ENCODE measurements at places on chromosomes 12 and 14. TPM values are rescaled to one million over a fixed set of nuclear protein-coding genes. Genes with fewer than 3 reads are reported as not detected.

RNU4-1 gene
- total RNA-seq = 4,299 TPM

GRCh38 chr14:63392236-63392635 lies 73.5 kb upstream of the GPHB5 start:
- DNase-seq = no peak
- no peak overlapping the region for H3K4me3 ChIP-seq
- no peak overlapping the region for H3K27ac ChIP-seq
- no peaks in the 10 kb centered on the region for H3K4me1 ChIP-seq
- no peaks in the 10 kb centered on the region for H3K27me3 ChIP-seq

- no peaks in the 10 kb centered on the region for H3K36me3 ChIP-seq
- DNase-seq = no peak
- H3K4me1 ChIP-seq = peaks cover 16% of the 10 kb centered on the region
- H3K27ac ChIP-seq = no peak overlapping the region
- H3K27me3 ChIP-seq = no peaks in the 10 kb centered on the region
Measured at GRCh38 chr12:113424915-113425823, 3.0 kb downstream of the SDSL start.

GRCh38 chr12:32134101-32134888 lies 27.6 kb downstream of the BICD1 start:
- no peak overlapping the region for H3K4me3 ChIP-seq
- no peak for DNase-seq
- H3K36me3 ChIP-seq = no peaks in the 10 kb centered on the region
- no peak overlapping the region for H3K27ac ChIP-seq

EFS gene
- 5.0 TPM for total RNA-seq

TAS2R10 gene
- total RNA-seq = not detected

DNA sequence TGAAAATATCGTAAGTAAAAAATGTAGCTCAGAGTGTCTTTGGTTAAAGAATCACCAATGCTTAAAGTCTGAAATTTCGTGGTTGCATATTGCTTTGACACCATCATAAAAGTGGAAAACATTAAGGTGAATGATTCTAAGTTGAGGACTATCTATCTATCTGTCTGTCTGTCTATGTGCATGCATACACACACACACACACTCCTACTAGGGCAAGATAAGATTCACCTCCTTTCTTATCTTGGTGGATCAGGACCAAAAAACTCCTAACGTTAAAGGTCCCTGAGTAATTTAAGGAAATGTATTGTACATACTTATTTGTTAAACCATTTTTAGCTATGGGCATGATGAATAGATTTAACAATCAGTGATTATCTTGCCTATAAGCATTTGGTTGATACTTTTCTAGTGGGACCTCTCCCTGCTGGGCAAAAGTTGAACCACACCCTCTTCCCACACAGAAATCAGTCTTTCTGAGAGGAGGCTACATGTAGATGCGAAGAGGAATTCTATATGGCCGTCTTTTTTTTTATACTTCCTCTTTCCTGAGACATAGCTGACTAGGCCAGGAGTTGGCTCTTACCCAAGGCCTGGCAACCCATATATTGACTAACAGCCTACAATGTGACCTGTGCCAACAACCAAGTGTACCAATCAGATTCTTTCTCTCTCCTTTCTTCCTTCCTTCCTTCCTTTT lies 19.3 kb upstream of the LLPH start:
- no peaks in the 10 kb centered on the region for H3K27me3 ChIP-seq
- H3K4me3 ChIP-seq = no peak overlapping the region
- DNase-seq = no peak

GRCh38 chr14:39015360-39015961 lies 87.6 kb downstream of the SEC23A start:
- H3K4me3 ChIP-seq = no peak overlapping the region
- no peak overlapping the region for H3K27ac ChIP-seq
- no peaks in the 10 kb centered on the region for H3K36me3 ChIP-seq
- no peaks in the 10 kb centered on the region for H3K4me1 ChIP-seq

CLEC12A gene
- not detected for total RNA-seq

- no peaks in the 10 kb centered on the region for H3K36me3 ChIP-seq
- H3K4me3 ChIP-seq = no peak overlapping the region
- no peak overlapping the region for H3K27ac ChIP-seq
- DNase-seq = no peak
- no peaks in the 10 kb centered on the region for H3K4me1 ChIP-seq
- H3K27me3 ChIP-seq = no peaks in the 10 kb centered on the region
Measured at GRCh38 chr12:24960222-24960855, 11.4 kb upstream of the BCAT1 start.

SMOC1 gene
- total RNA-seq = 0.57 TPM

DNA sequence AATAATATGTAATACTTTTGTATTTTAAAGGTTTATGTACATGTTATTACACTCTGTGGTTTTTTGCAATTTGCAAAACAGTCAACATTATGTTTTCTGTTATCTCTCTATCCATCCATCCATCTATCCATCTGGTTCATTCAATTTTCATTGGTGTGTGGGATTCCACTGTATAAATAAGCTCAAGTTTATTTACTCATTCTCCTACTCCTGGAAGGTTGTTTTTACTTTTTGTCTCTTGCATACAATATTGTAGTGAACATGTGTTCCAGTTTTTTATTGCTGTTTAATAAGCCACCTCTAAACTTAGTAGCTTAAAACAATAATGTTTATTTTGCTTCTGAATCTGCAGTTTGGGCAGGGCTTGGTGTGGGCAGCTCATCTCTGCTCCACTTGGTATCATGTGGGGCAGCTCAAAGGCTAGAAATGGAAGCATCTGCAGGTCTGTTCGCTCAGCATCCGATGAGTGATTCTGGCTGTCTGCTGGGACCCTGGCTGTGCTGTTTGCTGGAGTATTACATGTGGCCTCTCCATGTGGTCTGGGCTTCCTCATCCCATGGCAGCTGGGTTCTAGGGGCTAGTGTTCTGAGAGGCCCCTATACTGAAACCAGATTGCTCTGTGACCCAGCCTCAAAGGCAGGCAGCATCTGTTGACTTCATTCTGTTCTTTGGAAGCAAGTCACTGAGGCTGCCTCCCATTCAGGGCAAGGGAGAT lies 98.8 kb downstream of the SLC25A47 start:
- DNase-seq = no peak
- no peaks in the 10 kb centered on the region for H3K27me3 ChIP-seq
- no peak overlapping the region for H3K4me3 ChIP-seq
- H3K36me3 ChIP-seq = no peaks in the 10 kb centered on the region

GPR84 gene
- total RNA-seq = not detected

DNA sequence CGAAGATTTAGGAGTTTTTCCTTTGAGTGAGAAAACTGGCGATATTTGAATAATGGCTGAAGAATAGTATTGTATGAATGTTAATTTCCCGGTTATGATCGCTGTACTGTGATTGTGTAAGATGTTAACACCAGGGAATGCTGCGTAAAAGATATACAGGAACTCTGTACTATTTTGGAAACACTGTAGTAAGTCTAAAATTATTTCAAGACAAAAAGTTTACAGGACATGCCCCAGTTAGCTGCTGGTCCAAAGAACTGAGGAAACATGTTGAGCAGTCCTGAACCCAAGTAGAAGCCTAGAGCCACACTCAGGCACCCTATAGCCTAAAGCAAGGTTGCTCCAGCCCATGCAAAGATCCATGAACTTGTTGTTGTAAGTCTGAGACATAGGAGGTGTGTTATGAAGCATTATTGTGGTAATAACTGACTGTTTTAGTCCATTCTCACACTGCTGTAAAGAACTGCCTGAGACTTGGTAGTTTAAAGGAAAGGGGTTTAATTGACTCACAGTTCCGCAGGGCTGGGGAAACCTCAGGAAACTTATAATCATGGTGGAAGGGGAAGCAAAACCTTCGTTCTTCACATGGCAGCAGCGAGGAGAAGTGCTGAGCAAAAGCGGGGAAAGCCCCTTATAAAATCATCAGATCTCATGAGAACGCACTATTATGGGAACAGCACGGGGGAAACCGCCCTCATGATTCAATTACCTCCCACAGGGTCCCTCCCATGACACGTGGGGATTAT lies 99.8 kb upstream of the RESF1 start:
- no peak for DNase-seq
- H3K27ac ChIP-seq = no peak overlapping the region
- H3K4me1 ChIP-seq = no peaks in the 10 kb centered on the region
- no peaks in the 10 kb centered on the region for H3K36me3 ChIP-seq
- no peak overlapping the region for H3K4me3 ChIP-seq

HOXC10 gene
- not detected for total RNA-seq

DNA sequence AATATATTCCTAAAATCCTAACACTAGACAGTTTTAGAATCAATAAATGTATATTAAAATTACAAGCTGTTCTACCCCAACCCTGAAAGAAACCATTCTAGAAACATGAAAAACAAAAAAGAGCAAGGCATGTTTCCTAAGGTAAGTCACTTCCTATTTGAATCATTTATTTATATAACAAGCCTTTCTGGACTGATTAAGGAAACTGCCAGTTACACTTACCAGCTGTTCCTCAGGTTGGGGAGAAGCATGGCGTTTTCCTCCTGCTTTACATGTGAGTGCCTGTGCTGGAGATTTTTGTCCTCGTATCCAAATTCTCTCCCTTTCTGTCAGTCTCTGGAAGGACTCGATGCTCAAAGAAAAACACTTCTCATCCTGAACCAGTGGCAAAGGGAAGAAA lies 183.3 kb downstream of the EFCAB11 start:
- H3K4me1 ChIP-seq = no peaks in the 10 kb centered on the region
- no peak overlapping the region for H3K4me3 ChIP-seq
- DNase-seq = no peak
- no peak overlapping the region for H3K27ac ChIP-seq
- no peaks in the 10 kb centered on the region for H3K36me3 ChIP-seq

- no peaks in the 10 kb centered on the region for H3K27me3 ChIP-seq
- no peak for DNase-seq
- no peak overlapping the region for H3K4me3 ChIP-seq
Measured at GRCh38 chr14:105275267-105275946, 25.4 kb downstream of the BRF1 start.

DNA sequence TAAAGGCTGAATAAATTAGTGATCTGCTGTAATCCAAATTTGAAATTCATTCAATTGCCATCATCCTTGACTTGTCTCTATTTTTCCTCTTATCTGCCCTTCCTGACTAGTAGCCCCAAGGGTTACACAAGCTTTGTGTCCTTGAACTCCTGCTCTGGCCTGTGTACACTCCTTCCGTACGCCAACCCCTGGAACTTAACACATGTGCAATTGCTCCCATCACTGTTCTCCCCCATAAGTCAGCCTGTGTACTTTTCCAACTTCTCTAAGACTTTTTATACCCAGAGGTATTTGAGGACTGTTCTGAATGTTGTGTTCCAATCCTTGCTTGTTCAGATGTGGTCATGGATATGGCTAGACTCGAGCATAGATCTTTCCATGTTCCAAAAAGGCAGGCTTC lies 171.1 kb upstream of the G2E3 start:
- H3K4me1 ChIP-seq = peaks cover 4% of the 10 kb centered on the region
- H3K4me3 ChIP-seq = no peak overlapping the region
- DNase-seq = no peak
- H3K27me3 ChIP-seq = no peaks in the 10 kb centered on the region

DNA sequence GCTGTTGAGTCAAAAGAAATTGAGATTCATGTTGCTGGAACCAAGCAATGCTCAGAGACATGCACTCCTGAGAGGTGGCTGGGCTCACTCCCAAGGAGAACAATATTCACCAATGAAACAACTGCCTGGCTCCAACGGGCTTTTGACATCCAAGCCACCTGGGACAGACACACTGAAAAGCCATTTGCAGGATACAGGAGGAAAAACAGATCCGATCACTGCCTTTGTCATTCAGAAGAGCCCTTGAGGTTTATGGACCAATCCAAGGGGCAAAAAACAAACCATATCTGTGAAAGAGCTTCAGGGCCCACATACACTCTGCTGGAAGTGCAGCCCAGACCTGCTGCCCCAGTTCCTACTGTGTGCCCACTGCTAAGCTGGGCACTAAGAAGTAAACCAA lies 277.5 kb downstream of the NUAK1 start:
- no peak for DNase-seq
- H3K4me1 ChIP-seq = no peaks in the 10 kb centered on the region
- H3K27ac ChIP-seq = no peak overlapping the region
- H3K27me3 ChIP-seq = no peaks in the 10 kb centered on the region

DNA sequence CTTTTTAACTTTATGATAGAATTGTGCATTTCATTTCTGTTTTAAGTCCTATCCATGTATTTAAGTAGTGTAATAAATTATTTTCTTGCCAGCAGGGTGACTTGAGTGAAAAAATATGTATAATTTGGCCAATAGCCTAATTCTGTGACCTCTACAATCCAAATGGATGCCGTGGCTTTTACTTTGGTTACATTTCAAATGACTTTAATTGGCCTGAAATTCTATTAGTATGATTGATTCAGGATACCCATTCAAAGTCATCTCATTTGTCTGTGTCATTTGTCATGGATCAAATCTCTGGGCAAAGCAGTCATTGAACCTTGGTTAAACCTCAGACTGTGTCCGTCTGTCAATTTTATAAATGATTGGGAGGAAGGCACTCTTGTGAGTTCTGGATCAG lies 29.6 kb downstream of the CRADD start:
- H3K4me3 ChIP-seq = no peak overlapping the region
- DNase-seq = no peak
- H3K27me3 ChIP-seq = no peaks in the 10 kb centered on the region

- H3K36me3 ChIP-seq = no peaks in the 10 kb centered on the region
- H3K27me3 ChIP-seq = no peaks in the 10 kb centered on the region
- no peak for DNase-seq
- H3K4me1 ChIP-seq = no peaks in the 10 kb centered on the region
- H3K4me3 ChIP-seq = no peak overlapping the region
Measured at GRCh38 chr14:20118795-20119194, 8.3 kb downstream of the OR4K17 start.

- DNase-seq = no peak
- H3K36me3 ChIP-seq = no peaks in the 10 kb centered on the region
- peaks cover 23% of the 10 kb centered on the region for H3K4me1 ChIP-seq
- no peak overlapping the region for H3K4me3 ChIP-seq
Measured at GRCh38 chr12:121709478-121709961, 3.0 kb upstream of the TMEM120B start.

ATP23 gene
- 2.5 TPM for total RNA-seq

DNA sequence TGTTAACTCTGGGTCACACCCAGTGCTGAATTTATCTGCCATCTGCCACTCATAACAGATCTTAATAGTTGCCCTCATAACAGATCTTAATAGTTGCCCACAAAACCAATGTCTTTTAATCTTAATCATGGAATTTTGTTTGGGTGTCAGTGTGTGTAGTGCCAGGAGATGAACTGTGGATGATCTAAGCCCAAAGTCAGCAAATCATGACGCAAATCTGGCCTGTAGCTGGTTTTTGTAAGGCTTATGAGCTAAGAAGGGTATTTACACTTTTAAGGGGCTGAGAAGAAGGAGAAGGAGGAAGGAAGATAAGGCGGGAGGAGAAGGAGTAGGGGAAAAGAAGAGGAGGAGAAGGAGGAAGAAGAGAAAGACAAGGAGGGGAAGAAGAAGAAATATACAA lies 10.0 kb upstream of the IL26 start:
- no peak overlapping the region for H3K4me3 ChIP-seq
- no peak overlapping the region for H3K27ac ChIP-seq
- no peaks in the 10 kb centered on the region for H3K27me3 ChIP-seq
- peaks cover 27% of the 10 kb centered on the region for H3K4me1 ChIP-seq

RHOJ gene
- total RNA-seq = 13.6 TPM

GRCh38 chr12:107931761-107932160 lies 157.3 kb downstream of the ASCL4 start:
- no peaks in the 10 kb centered on the region for H3K36me3 ChIP-seq
- no peaks in the 10 kb centered on the region for H3K27me3 ChIP-seq
- H3K27ac ChIP-seq = no peak overlapping the region
- no peaks in the 10 kb centered on the region for H3K4me1 ChIP-seq
- no peak for DNase-seq
